ENCODE measurements at places on chromosomes 1 and 21. TPM values are rescaled to one million over a fixed set of nuclear protein-coding genes. Genes with fewer than 3 reads are reported as not detected.

DNA sequence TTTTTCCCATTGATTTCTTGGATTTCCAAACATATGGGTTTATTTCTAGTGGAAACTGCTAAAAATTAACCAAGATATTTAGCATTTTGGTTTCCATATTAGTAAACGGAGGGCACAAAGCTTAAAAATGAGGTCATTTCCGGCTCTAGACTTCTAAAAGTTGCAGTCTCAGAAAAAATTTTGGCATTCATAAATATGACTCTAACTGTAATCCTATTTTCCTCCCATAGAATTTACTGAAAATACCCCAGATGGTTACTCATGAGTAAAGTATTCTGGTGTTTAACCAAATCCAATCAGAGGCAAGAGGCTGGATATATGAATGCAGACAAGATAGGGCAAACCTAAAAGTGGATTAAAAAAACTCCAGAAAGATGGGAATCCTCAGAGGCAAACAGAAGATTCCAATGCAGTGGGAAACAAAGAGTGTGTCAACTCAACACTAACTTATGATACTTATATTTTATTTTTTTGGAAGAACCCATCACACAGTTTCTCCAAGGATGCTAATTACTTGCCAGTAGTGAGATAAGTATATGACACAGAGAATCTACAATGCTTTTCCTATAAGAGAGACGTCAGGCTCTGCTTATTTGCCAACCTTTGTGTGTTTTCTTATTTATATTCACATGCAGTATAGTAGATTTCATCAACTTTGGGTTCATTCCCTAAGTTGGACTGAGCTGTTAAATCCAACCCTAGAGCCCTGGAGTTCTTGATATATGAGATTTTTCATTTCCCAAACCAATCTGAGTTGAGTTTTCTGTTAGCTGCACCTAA lies 90.1 kb upstream of the BCL10 start:
- no peaks in the 10 kb centered on the region for H3K27me3 ChIP-seq
- no peak overlapping the region for H3K4me3 ChIP-seq
- no peak overlapping the region for H3K27ac ChIP-seq
- DNase-seq = no peak

GRCh38 chr1:16076031-16076864 lies 2.8 kb upstream of the FAM131C start:
- no peak for DNase-seq
- H3K4me3 ChIP-seq = no peak overlapping the region
- H3K4me1 ChIP-seq = peaks cover 16% of the 10 kb centered on the region

- H3K4me1 ChIP-seq = no peaks in the 10 kb centered on the region
- no peak for DNase-seq
- H3K27me3 ChIP-seq = no peaks in the 10 kb centered on the region
- no peaks in the 10 kb centered on the region for H3K36me3 ChIP-seq
- H3K27ac ChIP-seq = no peak overlapping the region
Measured at GRCh38 chr1:78587211-78587610, 33.0 kb upstream of the IFI44L start.

GRCh38 chr1:238226810-238227209 lies 336.1 kb upstream of the ZP4 start:
- H3K27me3 ChIP-seq = no peaks in the 10 kb centered on the region
- no peak overlapping the region for H3K27ac ChIP-seq
- peak; percentile 16 for DNase-seq

- H3K4me1 ChIP-seq = peaks cover 12% of the 10 kb centered on the region
- H3K4me3 ChIP-seq = peak overlapping the region; percentile 60
- H3K36me3 ChIP-seq = no peaks in the 10 kb centered on the region
- H3K27ac ChIP-seq = no peak overlapping the region
Measured at GRCh38 chr1:112713466-112714312, 1.4 kb downstream of the PPM1J start.

MSH4 gene
- total RNA-seq = 8.2 TPM

Data from testis (tissue), 5 donors.